ENCODE measurements at places on chromosomes 12 and 14.

GRCh38 chr12:77344651-77345050 is 279.3 kb upstream of the E2F7 start:
- no peak for DNase-seq

GRCh38 chr12:127145929-127146789 is 1120.8 kb upstream of the TMEM132C start:
- DNase-seq: peak; percentile 67

- DNase-seq: no peak
These were observed 17.0 kb downstream of the RNASE10 start for GRCh38 chr14:20522332-20522731.

GRCh38 chr12:31315044-31315715 is 10.8 kb downstream of the SINHCAF start:
- no peak for DNase-seq

- no peak for DNase-seq
These were observed 105.0 kb downstream of the SNAPC1 start for GRCh38 chr14:61866932-61867920.
